ENCODE measurements at places on chromosomes 4 and X.

DNA sequence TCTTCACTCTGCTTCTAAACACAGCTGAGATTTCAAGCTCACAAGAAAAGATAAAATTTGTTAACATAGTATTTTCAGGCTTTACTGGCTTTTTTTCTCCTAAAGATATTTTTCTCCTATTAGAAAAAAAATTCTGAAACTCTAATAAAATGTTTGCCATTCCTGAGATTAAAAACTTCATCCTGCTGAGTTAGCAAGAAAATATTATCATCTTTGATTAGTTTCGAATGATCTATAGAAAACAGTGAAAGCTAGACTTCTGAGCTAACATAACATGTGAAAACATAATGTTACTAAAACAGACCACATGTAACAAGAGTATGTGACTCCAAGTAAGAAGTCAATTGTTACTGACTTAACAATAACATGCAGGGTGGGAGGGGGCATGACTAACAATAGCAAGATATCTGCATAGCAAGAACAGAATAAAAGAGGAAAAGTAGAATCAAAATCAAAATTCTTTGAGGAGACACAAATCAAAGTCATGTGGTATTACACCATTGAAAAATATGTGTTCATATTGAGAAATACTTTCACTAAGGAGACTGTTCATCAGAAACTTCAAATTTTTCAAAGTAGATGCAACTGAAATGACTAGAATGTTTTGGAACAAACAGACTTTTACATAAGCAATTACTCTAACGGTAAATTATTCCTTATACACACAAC, 14.5 kb downstream of the TBCK start:
- DNase-seq, result no peak

DNA sequence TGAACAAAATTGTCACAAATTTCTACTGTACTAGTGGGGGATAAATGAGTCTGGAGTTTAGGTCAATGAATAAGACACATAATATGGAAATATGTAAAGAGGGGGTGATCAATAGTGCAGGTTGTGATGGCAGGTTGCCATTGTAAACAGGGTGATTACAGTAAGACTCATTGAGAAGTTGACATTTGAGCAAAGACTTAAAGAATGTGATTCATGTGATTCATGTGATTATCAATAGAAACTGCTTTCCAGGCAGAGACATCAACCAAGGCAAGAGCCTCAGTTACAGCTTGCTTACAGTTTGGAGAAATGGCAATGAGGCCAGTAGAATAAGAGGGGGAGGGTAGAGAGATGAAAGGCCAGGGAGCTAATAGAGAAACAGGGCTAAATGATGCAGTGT, 45.8 kb upstream of the GIMD1 start:
- no peak for DNase-seq

DNA sequence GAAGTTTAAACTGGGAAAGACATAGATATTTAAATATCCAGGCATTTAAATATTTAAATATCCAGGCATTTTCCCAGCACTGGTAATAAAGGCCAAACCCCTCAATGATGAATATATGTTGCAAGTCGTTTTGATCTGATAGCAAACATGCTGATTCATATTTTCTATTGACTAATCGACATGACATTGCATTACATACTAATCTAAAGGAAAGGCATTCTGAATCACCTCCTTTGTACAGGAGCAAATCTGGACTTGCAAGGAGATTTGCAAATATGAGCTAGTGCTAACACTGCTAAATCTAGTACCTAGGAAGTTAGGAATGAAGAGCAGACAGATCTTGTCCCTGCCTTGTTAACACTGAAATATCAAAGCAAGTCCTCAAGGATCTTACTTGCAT, 207.3 kb downstream of the SLC7A11 start:
- DNase-seq, result no peak

DNA sequence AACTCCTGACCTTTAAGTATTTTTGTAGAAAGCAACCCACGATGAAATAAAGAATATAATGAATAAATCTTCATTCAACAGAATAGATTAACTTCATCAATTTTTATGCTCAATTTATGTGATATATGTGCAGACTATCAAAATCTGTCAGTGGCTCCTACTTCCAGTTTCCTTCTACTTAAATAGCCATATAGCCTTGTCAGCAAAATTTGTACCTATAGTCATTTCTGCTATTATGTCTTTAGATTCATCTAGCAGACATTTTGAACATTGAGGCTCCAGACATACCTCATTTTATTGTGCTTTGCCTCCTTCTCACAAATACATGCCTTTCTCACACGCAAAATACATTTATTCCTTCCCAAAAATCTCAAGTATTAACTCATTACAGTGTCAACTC, 971.7 kb downstream of the FAM133A start:
- DNase-seq, result no peak

- DNase-seq, result no peak
Measured at GRCh38 chrX:72399816-72400215, 94.1 kb upstream of the CITED1 start.

- no peak for DNase-seq
Measured at GRCh38 chrX:76420237-76420636, 7.3 kb upstream of the MAGEE1 start.

- DNase-seq, result no peak
Measured at GRCh38 chrX:1529756-1530155, 7.2 kb downstream of the P2RY8 start.

DNA sequence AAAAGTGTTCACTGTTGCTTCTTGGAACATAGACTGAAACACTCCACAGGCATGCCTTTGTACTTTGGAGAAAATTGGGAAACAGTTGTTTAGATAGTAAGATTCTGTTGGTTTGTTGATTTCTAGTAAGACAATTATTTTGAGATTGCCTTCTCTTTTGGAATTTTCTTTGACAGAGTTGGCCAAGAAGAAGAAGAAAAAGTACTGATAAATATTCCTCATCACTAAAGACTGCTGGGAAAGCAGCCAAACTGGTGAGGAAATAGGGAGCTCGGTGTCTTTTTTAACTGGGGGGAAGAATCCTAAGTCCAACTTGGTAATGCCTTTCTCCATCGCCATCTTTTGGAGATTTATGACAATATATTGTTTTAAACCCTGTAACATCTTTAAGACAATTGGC, 370.7 kb downstream of the GPAT3 start:
- no peak for DNase-seq

DNA sequence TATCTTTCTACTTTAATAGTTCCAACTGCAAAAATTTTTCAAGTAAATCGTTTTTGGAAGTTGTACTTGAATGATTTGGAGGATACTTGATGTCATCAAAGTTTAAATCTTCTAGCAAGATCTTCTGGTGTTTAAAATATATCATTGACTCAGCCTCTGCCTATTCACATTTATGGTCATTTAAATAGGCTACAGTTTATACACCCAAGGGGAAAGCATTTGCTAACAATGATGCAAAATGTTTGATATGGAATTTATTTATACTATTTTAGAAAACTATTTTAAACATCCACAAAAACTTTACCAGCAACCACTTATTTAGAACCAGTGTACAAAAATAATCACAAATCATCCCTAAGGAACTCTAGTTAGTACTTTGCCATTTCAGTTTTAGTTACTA, 123.3 kb upstream of the STIM2 start:
- DNase-seq, result no peak

GRCh38 chrX:22634083-22634482, 361.4 kb downstream of the CBLL2 start:
- DNase-seq, result no peak

GRCh38 chrX:149073479-149073878, 431.6 kb downstream of the IDS start:
- DNase-seq, result no peak

- no peak for DNase-seq
Measured at GRCh38 chr4:38678078-38678477, 14.1 kb downstream of the KLF3 start.

DNA sequence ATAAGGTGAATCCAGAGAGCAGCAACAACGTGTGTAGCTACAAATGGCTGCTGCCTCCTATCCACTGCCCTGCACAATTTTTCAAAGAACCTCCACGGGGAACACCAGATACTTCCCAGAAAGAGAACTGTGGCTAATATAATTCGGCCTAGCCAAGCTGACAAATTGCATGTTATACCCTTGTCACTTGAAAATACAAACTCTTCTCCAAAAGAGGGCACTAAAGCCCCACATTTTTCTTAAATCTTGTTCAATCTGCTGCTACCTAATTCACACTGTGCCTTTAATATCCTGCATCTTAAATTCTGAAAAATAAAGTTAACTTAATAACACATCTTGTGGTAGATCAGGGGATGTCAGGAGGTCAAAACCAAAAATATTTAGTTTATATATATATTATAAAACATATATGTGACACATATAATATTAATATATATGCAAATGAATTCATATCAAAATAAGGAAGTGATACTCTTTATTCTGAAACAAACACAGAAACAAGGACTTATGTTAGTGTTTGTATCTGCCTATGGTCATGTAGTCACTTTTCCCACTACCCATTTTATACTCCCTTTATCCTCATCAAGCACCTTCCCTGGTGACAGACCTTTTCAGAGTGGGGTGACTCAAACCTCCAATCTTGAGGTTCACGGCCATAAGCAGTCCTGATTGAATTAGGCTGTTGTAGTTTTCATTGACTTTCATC, 24.1 kb downstream of the CT45A1 start:
- DNase-seq, result no peak

DNA sequence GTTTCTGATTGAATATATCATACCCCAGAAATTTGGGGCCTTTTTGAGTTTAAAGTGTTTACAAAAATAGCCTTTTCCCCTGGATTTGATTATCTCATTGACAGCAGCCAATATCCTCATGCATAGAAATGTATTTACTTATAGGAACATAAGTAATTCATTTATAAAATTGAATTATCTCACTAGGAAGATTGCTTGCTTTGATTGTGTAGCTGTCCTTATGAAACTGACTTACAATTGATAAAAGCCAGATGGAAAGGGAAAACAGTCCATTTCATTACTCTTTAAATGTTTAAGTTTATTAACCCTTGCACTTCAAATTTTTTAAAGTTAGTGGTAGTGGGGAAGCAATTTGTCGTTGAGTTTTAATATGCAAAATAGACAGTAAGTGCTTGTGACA, 310.2 kb upstream of the TBX22 start:
- no peak for DNase-seq

DNA sequence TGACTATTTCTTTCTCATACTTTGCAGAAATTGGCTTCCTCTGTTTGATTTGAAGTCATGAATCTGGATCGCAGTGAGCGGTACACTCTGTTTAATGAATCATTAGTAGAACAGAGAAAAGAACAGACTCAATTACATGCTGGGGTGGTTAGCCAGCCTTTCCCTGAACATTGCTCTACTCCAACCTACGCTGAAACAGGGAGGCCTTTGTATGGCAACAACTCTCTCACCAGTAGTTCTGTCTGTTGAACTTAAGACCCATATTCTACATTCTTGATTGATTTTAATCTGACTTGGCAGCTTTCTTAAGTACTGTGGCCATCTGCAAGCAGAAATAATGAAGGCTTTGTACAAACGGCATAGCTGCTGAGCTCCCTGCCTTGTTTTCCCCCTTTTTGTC, 19.0 kb upstream of the AP1S2 start:
- DNase-seq, result no peak

GRCh38 chr4:52317361-52317879, 266.3 kb downstream of the SPATA18 start:
- DNase-seq, result no peak

- no peak for DNase-seq
Measured at GRCh38 chrX:14776901-14777300, 96.0 kb downstream of the FANCB start.

DNA sequence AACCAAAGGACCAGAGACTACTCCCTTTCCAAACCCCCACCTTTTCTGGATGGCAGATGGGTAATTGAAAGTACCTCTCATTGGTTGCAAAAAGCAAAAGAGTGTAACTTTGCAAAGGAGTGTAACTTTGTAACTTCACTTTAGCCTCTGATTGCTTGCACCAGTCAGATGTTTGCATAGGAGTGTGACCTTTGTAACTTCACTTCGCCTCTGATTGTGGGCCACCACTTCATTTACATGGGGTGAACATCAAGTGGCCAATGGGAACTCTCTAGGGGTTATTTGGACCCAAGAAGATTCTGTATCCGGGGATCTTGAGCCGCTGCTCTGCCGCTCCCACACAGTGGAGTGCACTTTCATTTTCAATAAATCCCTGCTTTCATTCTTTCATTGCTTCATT, 9.9 kb upstream of the SLC25A43 start:
- DNase-seq, result no peak

GRCh38 chrX:67558267-67558666, 14.4 kb downstream of the AR start:
- DNase-seq, result no peak

- DNase-seq, result no peak
Measured at GRCh38 chrX:132491191-132491590, 2.4 kb upstream of the MBNL3 start.

DNA sequence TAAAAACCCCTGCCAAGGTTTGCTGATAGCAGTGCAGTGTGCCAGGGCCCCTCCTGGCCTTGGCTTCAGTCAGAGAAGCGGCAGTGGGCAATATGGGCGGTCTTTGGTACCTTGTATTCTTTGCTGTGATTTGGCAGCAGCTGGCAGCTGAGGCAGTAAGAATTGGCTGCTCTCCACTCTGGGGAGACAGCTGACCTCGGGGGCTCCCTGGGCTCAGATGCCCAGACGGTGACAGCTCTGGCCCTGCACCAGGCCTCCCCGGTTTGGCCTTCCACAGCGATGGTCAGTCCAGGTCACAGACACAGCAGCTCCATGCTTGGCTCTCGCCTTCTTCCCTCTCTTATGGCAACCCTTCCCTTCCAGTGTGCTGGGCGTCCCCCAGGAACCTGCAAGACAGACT, 330.9 kb downstream of the BCOR start:
- no peak for DNase-seq

GRCh38 chr4:130214268-130214667, 1118.3 kb downstream of the C4orf33 start:
- no peak for DNase-seq

DNA sequence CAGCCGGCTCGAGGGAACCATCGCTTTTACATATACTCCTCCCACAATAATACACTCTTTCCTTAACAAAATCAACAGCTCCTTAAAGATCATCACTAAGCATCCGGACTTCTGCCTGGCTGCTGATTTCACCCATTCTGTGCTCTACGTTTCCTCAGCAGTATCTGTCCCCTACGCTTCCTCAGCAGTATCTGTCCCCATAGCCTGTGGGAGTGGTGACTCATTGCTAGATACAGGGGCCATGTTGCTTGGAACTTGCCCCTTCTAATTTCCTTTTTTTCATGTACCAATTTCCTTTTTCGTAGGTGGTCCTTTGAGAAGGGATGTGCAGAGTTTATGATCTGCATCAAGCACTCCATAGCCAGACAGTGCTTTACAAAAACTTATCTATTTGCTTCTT, 18.6 kb downstream of the MAP3K15 start:
- no peak for DNase-seq

Measured in type B pancreatic cell (in vitro differentiated cells).